ENCODE measurements at places on chromosomes 7 and 10.

DNA sequence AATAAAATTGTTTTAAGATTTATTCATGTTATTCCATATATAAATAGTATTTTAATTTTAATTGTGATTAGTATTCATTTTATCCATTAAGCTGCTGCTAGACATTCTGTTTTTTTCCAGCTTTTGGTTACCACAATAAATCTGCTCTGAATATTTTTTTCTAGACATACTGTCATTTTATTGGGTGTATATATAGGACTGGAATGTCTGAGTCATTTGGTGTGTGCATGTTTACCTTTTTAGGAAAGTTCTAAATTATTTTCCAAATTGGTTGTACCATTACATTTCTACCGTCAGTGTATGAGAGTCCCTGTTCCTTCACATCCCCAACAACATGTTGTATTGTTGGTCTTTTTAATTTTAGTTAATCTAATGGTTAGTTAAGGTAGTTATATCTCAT is 1138.1 kb downstream of the REEP3 start:
- no peak for DNase-seq

GRCh38 chr7:151408498-151408838 is 1.4 kb downstream of the WDR86 start:
- no peak for DNase-seq

DNA sequence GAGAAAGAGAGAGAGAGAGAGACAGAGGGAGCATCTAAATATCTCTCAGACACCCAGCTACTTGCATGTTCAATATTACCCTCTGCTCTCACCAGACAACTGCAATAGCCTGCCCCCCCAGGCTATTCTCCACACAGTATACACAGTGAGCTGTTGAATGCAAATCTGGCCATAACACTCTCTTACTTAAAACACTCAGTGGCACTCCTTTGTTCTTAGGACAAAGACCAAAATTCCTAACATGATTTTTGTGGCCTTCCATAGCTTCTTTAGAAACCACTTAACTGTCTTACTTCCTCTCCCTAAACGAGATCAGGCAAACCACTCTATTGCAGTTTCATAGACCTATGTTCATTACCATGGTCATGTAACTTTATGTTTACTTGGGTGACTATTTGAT is 903.6 kb upstream of the AUTS2 start:
- no peak for DNase-seq

- no peak for DNase-seq
These were observed 12.5 kb upstream of the DDIT4 start for GRCh38 chr10:72260976-72261783.

GRCh38 chr10:74310652-74311257 is 159.7 kb downstream of the ADK start:
- DNase-seq, result no peak

DNA sequence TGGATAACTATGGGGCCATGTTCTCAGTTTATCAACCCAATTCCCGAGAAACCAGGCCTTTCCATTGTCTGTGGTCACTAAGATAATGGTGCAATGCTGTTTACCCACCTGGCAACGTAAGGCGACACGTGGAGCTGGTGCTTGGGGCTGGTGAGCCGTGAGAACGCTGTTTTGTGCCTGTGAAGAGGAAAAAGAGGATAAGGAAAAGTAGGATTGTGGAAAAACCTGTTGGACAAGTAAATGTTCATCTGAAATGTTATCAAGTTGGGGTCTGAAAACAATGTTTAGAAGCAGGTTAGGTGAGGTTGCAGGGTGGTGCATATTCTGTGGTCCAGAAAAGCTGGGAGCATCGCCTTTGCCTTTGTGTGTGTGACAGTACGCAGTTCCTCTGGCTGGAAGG is 88.5 kb downstream of the PPP1R17 start:
- no peak for DNase-seq

GRCh38 chr10:107417446-107417845 is 252.9 kb upstream of the SORCS1 start:
- DNase-seq, result no peak

GRCh38 chr7:140542228-140542603 is 62.9 kb upstream of the MKRN1 start:
- DNase-seq, result peak; percentile 5

GRCh38 chr7:16404636-16405035 is 16.7 kb downstream of the CRPPA start:
- no peak for DNase-seq

- DNase-seq, result no peak
These were observed 179.8 kb downstream of the CXCL12 start for GRCh38 chr10:44205067-44205466.

GRCh38 chr10:28508304-28508925 is 24.5 kb upstream of the WAC start:
- no peak for DNase-seq

DNA sequence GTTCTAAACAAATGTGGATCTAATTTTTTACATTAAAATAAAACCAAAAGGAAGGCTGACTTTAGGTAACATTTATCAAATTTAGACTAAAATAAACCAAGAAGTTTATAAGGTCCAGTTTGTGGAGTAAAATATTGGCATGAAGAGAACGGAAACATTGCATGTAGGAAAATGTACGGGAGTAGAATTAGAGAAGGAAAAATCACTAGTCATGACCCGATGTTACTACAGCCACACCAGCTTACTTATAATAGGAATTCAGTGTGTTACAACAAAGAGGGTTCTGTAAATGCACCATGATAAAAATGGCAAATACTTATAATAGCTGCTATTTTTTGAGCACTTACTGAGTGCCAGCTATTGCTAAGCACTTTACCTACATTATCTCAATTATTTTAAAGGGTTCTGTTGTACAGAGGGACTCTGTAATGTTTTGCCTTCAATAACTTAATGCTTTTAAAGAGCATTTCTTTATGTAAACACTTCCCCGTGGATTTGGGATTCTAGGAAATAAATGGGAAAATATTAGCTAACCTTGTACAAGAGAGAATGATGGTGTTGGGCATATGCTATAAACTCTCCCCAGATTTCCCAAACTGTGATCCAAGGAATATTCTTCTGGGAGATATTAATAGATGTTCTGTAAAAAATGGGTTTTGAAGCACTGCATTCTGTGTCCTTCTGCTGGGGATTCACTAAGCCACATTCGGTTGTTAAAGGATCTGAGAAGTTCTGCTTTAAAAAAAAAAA is 296.7 kb downstream of the BBS9 start:
- no peak for DNase-seq

DNA sequence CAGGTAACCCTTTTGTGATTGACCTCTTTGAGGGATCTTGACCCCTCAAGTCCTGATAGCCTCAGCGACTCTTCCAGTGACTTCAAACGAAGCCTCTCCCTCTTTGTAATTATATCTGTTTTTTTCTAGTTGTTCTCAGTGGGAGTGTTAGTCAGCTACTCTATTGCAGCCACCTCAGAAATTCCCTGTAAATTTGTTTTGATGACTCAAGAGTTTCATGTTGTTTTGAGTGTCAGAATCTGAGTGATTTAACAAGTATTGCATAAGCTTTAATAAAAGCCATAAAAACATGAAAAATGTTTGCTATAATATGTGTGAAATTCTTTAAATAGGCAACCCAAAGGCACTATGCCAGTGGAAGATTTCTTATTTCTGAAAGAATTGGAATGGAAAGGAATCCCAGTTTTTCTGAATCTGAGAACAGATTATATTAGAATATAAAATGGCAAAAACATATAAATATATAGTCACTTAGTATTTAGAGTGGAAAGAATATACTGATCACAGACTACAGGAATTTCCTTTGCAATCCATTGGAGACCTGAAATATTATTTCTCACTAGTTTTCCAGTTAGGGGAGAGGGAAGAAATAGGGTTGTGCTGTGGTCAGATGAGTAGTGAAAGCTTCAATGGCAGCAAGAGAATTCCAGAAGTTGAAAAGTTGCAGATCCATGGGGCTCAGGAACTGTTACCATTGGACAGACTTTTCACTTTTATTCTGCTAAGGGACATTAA is 94.4 kb upstream of the SEMA3C start:
- no peak for DNase-seq

DNA sequence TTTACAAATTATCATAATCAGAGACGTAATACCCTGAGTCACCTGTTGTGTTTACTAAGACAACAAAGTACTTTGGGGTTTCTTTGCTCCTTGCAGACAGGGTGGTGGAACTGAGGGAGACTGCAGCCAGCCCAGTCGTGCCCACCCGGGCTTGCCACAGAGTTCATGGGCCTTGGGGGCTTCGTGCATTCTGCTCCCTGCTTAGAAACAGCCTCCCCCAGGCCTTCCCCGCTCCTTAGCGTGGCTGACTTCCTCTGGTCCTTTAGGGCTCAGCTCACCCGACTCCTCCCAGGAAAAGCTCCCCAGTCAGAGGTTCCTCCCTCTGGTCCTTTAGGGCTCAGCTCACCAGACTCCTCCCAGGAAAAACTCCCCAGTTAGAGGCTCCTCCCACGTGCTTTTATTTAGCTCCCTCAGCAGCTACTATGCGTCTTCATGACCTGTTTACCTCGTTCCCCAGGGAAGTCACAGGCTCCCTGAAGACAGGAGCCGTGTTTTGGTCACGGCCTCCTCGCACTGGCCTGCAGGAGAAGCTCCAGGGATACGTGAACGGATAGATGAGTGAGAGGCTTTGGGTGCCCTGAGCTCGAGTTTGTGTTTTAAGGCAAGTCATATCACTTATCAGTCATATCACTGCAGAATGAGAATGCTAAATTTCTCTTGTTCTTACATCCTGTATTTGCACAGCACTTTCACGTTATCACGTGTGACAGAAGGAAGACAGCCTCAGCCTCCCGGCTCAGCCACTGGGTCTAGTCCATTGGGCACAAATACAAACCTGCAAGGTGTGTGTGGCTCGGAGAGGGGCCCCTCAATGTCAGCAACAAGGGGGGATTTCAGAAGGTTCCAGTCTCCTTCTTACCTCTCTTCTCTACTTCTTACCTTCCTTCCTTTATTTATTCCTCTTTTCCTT is 52.7 kb upstream of the VIPR2 start:
- DNase-seq, result no peak

GRCh38 chr7:80499350-80499953 is 12.4 kb downstream of the GNAT3 start:
- DNase-seq, result peak; percentile 47

- no peak for DNase-seq
These were observed 35.8 kb downstream of the DDIT4 start for GRCh38 chr10:72309290-72310240.

GRCh38 chr7:36165059-36165458 is 12.0 kb downstream of the EEPD1 start:
- DNase-seq, result no peak

Measured in brain pericyte (primary cell).